GM23248 (cell line): ENCODE measurements at places on chromosomes 6 and 20. TPM values are rescaled to one million over a fixed set of nuclear protein-coding genes. Genes with fewer than 3 reads are reported as not detected.

DNA sequence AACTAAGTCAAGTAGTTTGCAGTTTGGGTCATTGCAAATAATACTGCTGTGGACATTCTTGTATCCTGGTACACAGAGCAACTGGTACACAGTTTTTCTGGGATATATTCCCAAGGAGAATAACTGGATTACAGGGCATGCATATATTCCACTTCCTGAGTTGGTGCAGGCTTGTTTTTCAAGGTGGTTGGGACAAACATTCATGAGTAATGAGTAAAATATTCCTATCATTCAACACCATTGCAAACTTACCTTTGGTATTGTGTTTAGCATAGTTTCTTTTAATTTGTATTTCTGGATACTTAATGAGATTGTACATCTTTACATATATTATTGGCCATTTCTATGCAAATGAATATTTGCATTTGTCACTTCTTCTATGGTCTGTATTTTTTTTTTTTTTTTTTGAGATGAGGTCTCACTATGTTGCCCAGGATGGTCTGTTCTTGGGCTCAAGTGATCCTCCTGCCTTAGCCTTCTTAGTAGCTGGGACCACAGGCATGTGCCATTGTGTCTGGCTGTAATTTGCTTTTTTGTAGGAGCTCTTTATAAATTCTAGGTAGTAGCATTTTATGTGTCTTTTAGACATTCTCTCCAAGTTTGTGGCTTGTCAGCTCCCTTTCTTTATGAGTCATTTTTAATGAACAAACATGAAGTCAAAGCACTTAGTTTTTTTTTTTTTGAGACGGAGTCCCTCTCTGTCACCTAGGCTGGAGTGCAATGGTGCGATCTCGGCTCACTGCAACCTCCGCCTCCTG is 158.7 kb downstream of the SOX4 start:
- no peaks in the 10 kb centered on the region for H3K36me3 ChIP-seq
- H3K4me1 ChIP-seq = peaks cover 32% of the 10 kb centered on the region
- no peaks in the 10 kb centered on the region for H3K27me3 ChIP-seq

DNA sequence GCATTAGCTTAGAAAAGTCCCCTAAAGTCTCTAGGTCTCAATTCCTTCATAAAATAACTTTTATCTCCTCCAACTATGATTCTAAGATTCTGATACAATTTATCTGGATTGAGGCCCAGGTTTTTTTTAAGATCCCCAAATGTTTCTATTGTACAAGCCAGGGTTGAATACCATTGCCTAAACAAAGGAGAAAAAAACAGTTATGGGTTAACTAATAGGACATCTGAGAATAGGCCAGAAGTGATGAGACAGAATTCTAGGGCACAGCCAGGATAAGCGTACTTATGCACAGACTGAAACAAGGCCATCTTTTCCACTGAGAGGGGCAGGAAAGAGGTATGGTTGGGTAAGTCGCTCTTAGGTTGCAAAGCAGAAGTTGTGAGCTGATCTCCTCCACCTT is 26.4 kb downstream of the EPB41L2 start:
- H3K27me3 ChIP-seq = no peaks in the 10 kb centered on the region
- H3K27ac ChIP-seq = no peak overlapping the region
- no peak for DNase-seq

GRCh38 chr6:3764516-3765335 is 13.2 kb upstream of the PXDC1 start:
- DNase-seq = no peak
- no peak overlapping the region for H3K27ac ChIP-seq
- no peak overlapping the region for H3K4me3 ChIP-seq
- H3K27me3 ChIP-seq = no peaks in the 10 kb centered on the region
- H3K4me1 ChIP-seq = peaks cover 35% of the 10 kb centered on the region

DNA sequence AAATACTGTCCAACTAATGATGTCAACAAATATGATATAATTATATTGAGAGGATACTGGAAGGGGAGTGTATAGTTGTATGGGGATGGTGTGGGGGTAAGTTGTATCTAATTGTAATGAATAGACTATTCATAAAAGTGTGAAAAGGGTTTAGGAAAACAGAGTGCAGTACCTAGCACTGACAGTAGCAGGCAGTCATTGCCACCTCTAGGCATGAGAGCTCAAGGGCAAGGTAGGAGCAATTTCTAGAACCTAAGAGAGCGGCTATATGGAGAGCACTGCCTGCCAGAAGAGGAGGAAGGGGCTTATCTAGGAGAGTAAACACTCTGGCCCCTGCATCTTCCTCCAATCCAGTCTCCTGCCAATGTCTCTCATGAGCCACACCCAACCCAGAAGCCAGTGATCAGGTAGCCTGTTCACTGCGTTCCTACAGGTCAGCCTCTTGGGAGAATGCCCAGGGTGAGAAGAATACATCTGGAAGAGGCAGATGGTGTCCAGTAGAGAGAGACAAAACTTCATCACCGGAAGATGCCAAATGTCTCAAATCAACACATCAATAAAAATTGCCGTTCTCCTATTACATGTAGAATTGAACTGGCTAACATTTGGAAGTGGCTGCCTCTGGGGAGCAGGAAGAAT is 200.0 kb downstream of the LY86 start:
- H3K36me3 ChIP-seq = no peaks in the 10 kb centered on the region
- H3K27ac ChIP-seq = no peak overlapping the region
- no peaks in the 10 kb centered on the region; the same call in 1 of the 2 replicates for H3K27me3 ChIP-seq
- peaks cover 5% of the 10 kb centered on the region; the same call in 1 of the 2 replicates for H3K4me1 ChIP-seq

The RFX6 gene
- total RNA-seq = not detected in 2 replicates

DNA sequence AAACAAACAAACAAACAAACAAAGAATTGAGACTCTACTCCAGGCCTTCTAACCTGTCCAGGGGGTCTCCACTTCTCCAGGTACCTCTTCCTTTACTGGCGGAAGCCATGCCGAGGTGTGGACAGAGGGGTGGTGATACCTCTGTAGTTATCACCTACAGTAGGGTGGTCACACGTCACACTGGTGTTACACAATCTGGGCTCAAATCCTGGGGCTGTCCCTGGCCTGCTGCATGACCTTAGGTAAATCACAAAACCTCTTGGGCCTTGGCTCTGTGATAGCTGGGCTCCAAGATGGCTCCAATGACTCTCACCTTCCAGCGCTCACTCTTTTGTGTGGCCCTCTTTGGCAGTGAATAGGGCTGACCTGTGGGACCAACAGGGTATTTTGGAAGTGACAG is 76.8 kb upstream of the ZNFX1 start:
- H3K4me1 ChIP-seq = no peaks in the 10 kb centered on the region
- H3K4me3 ChIP-seq = no peak overlapping the region
- H3K27me3 ChIP-seq = no peaks in the 10 kb centered on the region
- no peak overlapping the region for H3K27ac ChIP-seq

GRCh38 chr6:133100865-133101264 is 140.3 kb upstream of the EYA4 start:
- no peak overlapping the region for H3K4me3 ChIP-seq
- no peaks in the 10 kb centered on the region for H3K36me3 ChIP-seq
- H3K27me3 ChIP-seq = no peaks in the 10 kb centered on the region
- DNase-seq = peak; percentile 8
- H3K4me1 ChIP-seq = peaks cover 9% of the 10 kb centered on the region; the same call in 1 of the 2 replicates
- no peak overlapping the region for H3K27ac ChIP-seq
